ENCODE measurements at places on chromosomes 4 and X.

- no peak for DNase-seq
Observed at GRCh38 chr4:145951931-145952330, 13.3 kb upstream of the ZNF827 start.

GRCh38 chr4:111187108-111187507 lies 564.2 kb upstream of the PITX2 start:
- DNase-seq: no peak

GRCh38 chrX:153873282-153874084 lies 12.5 kb downstream of the L1CAM start:
- no peak for DNase-seq

- DNase-seq: no peak
Observed at GRCh38 chr4:79833857-79834256, 239.2 kb downstream of the ANTXR2 start.

GRCh38 chr4:78953769-78954666 lies 14.8 kb upstream of the PAQR3 start:
- no peak for DNase-seq

DNA sequence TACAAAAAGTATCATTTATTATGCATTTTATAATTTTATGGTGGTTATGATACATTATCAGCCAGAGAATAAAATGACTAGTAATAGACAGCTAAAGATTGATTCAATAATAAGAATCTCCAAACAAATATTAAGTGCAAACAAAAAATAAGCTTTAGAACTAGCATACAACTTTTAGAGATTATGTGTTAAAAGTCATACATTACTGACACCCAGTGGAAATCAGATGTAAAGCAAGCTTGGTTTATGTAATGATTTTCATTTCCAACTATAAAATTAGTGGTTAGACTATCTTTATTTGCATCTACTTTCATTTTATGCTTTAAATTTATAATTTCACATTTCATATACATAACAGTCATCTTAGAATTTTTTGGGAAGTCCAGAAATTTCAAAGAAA lies 57.7 kb downstream of the IL13RA2 start:
- DNase-seq: no peak

DNA sequence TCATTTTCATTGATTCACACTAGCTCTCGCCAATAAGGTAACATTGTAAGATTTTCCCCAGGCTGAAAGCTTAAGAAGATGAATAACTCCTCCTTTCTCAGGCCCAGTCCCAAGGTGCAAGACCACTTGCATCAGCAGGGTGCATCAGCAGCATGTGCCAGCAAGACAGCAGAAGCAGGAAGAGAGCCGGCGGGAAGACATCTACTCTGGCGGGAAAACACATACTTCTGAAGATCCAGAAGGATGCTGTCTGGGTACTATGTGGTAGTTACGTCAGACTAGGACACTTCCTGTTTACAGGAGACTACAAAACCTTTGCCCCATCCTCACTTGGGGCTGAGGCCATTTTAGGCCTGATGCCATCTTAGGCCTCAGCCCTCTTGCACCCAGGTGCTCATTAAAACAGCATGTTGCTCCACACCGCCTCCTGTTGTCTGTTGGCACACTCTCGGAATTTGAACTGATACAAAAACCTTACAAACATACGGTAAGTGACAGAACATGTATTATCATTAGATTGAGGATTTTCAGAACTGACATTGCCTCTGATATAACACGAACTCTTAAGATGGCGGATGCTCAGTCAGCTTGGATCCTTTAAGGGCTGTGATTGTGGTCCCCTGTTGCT lies 886.5 kb upstream of the EPHA5 start:
- DNase-seq: no peak

GRCh38 chr4:23305026-23305425 lies 584.8 kb downstream of the PPARGC1A start:
- no peak for DNase-seq

DNA sequence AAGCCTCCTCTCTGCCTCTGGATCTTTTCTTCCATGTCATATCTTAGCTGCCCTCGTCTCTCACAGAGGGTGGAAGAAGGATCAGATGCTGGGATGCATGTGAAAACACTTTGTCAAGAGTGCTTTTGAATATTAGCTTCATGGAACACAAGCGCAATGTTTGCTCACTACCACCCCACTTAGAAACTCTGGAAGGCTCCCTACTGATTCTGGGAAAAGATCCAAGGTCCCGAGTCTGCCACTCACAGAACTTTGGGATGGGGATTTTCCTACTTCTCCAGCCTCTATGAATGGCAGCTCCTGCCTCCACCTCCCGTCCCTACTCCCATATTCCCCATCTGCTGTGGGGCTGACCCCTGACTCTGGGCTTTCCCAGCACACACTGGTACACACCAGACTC lies 40.2 kb upstream of the CRMP1 start:
- no peak for DNase-seq

DNA sequence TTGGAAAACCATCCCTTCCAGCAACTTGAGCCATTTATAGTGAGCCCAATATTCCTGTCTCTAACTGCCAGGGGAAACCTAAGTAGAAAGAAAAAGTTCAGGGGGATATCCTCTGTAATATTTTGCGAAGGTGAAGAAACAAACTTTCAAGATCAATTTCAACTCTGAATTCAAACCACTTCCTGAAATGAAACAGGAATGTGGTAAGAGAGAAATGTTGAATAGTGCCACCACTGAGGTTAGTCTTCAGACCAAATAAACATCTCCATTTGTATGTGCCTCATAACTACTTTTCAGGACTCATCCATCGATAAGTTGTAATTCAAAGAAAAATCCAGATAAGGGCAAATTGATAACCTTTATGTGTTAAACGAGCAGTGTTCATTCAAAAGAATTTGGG lies 128.7 kb downstream of the GABRB1 start:
- no peak for DNase-seq

GRCh38 chr4:12791536-12791935 lies 692.6 kb downstream of the RAB28 start:
- DNase-seq: no peak

All from sigmoid colon (tissue), 7 donors.